Thoracic aorta (tissue), 2 donors: ENCODE measurements at places on chromosomes 12 and 14.

GRCh38 chr12:30926243-30927221 is at the start of gene TSPAN11:
TSPAN11 (plus strand) TSS chr12:30926748; CDS start chr12:30953992, 27,244 bp downstream.
- no peak for DNase-seq

DNA sequence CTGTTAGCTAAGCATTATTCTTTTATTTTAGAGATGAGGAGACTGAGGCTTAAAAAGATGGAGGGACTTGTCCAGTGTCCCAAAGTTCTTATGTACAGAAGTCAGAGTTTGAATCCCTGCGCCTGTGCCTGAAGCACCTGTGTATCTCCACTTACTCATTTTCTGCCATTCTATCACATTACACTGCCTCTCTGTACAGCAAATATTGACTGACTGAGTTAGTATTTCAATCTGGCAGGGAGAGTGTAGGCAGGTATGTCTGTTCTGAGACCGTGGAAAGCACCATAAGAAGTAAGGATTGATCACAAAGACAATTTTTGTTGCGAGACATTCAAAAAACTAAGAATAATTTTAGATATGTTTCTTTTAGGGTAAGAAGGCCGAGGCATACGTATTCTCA is 162.7 kb downstream of the KITLG start:
- no peak for DNase-seq

GRCh38 chr14:77243853-77244252 is 27.2 kb downstream of the NGB start:
- no peak for DNase-seq

DNA sequence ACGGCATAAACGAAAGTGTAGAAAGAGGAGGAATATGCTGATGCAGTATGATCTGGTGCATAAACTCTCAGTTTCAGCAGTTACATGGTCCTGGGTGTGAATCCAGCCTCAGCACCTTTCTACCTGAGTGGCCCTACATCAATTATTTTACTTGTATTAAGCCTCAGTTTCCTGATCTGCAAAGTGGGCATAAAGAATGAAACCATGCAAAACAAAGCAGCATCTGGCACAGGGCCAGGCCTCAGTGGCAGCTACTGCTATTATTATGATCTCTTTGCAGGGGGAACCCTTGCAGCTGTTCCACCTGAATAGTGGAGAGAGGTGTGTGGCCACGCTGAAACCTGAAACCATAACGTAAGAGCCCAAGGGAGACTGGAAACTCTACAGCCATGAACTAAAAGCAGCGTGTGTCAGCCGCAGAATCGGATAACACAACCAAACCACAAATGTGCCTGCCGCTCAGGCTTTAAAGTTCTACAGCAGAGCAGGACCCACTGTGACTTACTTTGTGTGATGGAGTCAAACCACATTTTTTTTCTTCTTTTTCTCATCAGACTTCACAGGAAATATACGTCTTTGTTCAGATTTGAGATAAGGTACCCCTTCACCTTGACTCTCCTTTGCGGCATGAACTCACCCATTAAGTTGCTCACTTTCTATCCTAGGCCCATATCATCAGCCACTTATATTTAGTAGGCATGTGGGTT is 29.2 kb upstream of the FOS start:
- no peak for DNase-seq

GRCh38 chr14:51240804-51241380 is 845 bp downstream of the TMX1 start:
- no peak for DNase-seq

DNA sequence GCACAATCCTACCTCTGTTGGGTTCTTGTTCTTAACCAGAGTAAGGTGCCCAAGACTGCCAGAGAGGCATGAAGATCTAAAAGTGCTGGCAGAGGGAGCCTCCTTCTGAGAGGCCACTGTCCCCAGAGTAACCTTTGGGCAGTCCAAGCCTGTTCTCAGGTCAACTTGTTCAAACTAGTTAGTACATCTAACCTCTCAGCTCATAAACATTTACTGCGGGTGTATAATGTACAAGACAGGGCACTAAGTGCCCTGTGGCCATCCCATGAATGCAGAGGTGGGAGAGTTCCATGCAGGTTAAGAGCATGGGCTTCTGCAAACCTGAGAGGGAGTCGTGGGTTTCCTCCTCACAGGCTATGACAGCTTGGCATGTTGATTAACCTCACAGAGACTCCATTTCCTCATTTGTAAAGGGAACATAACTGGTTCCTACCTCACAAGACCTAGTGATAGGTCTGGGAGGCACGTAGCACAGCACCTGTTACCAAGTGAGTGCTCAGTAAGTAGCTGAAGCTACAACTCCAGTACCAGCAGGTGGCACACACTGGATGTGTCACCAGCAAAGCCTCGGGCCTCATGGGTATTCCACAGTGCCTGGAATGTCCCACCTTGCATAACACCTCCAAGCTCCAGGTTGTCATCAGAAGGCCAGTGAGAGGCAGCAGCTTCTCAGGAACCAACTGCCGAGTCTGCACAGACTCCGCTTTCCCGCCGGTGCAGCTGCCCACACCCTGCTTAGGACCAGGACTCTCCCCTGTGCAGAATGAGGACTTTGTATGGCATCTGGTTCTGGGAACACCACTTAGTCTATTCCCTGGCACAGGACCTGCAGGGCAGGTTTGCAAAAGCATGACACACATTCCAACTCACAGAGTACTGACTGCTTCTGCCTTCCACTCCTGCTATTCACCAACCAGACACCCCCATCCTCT is 4.4 kb downstream of the VDR start:
- DNase-seq, result no peak

GRCh38 chr12:64090047-64090446 is 132.0 kb downstream of the KICS2 start:
- no peak for DNase-seq

GRCh38 chr14:92122351-92122677 is 545 bp downstream of the CPSF2 start:
- no peak for DNase-seq

- no peak for DNase-seq
Observed at GRCh38 chr14:65604936-65605335, 192.4 kb downstream of the FUT8 start.

DNA sequence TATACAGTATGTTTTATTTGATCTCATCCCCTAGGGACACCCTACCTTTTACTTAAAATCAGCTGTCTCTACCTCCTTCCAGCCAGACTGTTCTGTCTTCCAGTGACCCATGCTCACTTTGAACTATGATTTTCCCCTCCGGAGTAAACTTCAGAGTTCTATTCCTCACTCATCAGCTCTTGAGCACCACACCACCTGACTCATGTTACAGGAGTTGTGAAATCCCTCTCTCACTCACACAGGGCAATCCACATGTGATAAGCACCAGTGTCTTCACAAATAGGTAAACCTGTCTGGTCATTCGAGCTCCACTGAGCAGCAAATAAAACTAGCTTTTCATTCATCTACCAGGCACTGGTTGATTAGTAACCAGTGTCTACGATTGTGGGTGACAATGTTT is 177.3 kb upstream of the BMP4 start:
- DNase-seq, result no peak

DNA sequence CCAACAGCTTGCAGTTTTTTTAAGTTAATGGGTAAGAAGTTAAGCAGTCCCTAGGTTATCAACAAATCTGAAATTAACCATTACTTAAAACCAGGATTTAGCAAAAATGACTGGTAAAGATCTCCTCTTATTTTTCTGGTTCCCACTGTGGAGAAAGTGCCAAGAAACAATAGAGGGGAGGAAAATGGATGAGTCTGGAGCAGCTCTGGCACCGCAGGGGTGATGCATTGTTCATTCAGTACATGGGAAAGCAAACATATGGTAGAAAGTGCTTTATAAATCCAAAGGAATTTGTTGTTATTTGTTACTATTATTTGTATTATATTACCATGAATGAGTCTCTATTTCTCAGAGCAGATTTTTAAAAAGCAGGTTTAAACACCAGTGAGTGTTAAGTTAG is 92.2 kb downstream of the DYRK2 start:
- no peak for DNase-seq

DNA sequence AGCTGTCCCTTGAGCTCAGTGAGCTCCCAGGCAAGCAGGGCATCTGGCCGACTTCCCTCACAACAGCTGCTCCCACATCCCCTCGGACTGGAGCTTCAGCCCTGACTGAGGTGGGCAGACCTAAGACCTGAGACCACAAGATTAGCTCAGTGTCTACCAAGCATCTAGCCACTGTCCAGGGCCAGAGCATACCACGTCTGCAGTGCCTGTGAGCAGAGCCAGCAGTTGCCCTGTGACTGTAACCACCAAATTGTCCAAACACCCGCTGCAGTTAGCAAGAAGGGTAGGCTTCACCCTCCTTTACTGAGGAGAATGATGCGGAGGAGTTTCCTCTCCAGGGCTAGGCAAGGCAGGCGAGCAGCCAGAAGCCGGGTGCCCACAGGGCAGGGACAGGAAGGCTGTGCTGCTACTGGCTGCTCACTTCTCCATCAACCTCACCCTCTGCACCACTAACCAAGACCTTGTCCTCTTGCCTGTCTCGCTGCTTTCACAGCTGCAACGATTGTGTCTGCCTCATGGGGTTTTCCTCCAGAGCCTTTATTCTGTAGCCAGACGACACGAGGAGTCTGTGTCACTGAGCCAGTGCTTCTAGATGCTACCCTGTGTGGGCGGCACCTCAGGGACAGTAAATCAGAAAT is 53.9 kb downstream of the ANAPC7 start:
- no peak for DNase-seq

DNA sequence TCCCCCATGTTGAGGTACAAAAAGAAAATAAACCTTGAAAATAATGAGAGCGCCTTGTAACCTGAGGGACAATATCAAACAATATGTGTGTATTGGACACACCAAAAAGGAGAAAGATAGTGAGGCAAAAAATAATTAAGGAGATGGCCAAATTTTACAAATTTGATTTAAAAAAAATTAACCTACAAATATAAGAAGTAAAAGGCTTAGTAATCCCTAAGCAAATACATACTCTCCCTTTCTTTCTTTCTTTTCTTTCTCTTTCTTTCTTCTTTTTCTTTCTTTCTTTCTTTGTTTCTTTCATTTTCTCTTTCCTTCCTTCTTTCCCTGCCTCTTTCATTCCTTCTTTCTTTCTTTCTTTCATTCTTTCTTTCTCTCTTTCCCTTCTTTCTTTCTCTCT is 133.4 kb downstream of the PIK3C2G start:
- DNase-seq, result no peak

- DNase-seq, result no peak
Observed at GRCh38 chr12:121326996-121327674, 25.1 kb downstream of the ANAPC5 start.

DNA sequence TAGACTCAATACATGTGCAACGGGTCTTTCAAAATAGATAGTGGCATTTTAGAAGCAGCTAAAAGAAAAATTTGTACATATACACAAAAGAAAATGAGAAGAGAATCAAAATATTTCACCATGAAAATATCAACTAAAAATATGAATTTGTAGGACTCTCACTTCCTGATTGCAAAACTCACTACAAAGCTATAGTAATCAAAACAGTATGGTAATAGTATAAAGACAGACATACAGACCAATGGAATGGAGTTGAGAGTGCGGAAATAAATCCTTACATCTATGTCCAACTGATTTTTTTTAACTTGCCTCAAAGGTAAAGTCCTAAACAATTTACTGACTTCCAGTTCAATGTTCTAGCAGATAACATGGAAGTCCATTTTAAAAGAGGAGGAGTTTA is 13.1 kb downstream of the C2CD5 start:
- no peak for DNase-seq

- no peak for DNase-seq
Observed at GRCh38 chr12:66127650-66128049, 2.9 kb downstream of the LLPH start.

GRCh38 chr14:94441531-94442205 is 10.9 kb downstream of the SERPINA11 start:
- no peak for DNase-seq

- no peak for DNase-seq
Observed at GRCh38 chr12:110347767-110348166, 55.7 kb downstream of the ANAPC7 start.

DNA sequence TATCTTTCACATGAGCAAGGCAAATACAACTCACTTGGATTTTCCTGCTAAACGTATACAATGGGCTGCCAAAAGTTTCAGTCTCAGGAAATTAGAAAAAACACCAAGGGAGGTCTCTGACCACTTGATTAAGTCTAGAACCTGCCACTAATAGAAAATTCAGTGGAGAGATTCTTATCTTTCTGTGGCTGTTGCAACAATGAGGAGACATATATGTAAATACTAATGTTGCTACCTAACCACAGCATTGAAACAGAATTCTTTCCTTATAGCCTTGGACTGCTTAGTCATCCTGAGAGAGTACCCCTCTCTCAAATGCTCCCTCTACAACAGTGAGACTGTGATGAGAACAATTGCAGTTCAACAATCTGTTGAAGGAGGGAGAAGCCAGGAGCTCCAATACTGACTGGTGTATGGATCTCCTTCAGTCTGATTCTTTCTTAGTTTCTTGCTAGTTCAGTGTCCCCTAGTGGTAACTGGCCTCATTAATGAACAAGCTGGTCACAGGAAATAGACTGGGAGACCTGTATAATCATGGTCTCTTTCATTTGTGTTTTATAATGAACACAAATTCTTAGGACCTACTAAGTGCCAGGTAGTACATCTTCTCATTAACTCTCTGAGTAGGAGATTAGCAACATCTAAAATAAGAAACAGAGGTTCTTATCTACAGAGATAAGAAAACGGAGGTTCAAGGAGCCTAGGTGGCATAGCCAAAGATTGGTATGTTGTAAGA is 164.5 kb downstream of the SLC38A4 start:
- DNase-seq, result no peak

- no peak for DNase-seq
Observed at GRCh38 chr12:46217541-46218321, 51.1 kb downstream of the SLC38A1 start.

DNA sequence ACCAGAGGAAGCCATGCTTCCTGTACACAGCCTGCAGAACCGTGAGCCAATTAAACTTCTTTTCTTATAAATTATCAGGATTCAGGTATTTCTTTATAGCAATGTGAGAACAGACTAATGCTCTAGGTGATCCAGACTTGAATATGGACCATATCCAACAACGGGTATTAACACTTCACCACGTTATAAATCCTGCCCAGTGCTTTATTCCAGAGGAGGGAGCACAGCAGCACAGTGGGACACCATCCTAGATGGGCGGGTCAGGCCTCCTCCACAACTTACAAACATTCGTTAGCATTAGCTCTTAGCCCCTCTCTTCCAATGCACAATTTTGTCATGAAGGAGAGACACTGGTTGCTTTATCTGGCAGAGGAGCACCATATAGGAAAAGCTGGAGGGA is 66.0 kb downstream of the TMCC3 start:
- DNase-seq, result no peak

GRCh38 chr12:96187956-96188355 is 6.2 kb upstream of the ELK3 start:
- no peak for DNase-seq

GRCh38 chr14:60839057-60839456 is 104.5 kb downstream of the MNAT1 start:
- no peak for DNase-seq
